Left lung (tissue), 14 donors: ENCODE measurements at places on chromosomes 16 and 17. TPM values are rescaled to one million over a fixed set of nuclear protein-coding genes. Genes with fewer than 3 reads are reported as not detected.

DNA sequence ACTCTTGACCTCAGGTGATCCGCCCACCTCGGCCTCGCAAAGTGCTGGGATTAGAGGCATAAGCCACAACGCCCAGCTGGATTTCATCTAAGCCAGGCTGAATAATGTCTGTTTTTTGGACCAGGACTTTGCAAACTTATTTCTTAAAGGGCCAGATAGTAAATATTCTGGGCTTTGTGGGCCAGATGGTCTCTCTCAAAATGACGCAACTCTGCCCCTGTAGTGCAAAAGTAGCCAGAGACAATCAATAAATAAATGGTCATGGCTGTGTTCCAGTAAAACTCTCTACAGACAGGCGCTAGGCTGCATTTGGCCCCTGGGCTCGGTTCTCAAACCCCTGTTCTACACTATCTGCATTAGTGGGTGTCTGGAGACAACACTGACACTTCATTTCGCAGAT, 121.9 kb upstream of the CDH13 start:
- H3K4me1 ChIP-seq: no peaks in the 10 kb centered on the region
- H3K27ac ChIP-seq: no peak overlapping the region
- DNase-seq: peak; percentile 90
- H3K27me3 ChIP-seq: no peaks in the 10 kb centered on the region
- no peak overlapping the region for H3K4me3 ChIP-seq

GRCh38 chr17:1110541-1110861, 69.3 kb downstream of the ABR start:
- H3K4me1 ChIP-seq: peaks cover 78% of the 10 kb centered on the region
- peak overlapping the region; percentile 81 for H3K27ac ChIP-seq
- H3K27me3 ChIP-seq: no peaks in the 10 kb centered on the region
- H3K4me3 ChIP-seq: no peak overlapping the region

FADS6 gene
- not detected for total RNA-seq

DNA sequence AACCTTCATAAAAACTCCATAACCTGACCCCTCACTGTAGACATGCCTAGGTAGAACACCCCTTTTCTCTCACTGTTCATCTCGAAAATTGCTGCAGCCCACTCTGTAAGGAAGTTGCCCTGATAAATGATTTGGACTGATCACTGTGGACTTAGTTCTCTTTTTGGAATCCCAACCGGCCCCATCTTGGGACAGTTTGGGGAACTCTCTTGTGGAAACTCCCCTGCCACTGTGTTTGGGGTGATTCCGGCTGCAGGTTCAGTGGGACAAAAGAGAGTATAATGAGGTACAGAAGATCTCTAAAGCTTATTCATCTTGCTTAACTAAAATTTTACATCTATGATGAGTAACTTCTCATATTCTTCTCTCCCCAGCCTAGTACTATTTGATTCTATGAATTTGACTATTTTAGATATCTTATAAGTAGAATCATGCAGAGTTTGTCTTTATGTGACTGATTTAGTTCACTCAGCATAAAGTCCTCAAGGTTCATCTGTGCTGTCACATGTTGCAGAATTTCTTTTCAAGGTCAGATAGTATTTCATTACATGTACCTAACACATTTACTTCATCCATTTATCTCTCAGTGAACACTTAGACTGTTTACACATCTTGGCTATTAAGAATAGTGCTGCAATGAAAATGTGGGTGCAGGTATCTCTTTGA, 84.9 kb downstream of the ABCA8 start:
- no peaks in the 10 kb centered on the region for H3K4me1 ChIP-seq
- no peak overlapping the region for H3K27ac ChIP-seq
- H3K27me3 ChIP-seq: no peaks in the 10 kb centered on the region
- H3K36me3 ChIP-seq: no peaks in the 10 kb centered on the region
- no peak for DNase-seq
- H3K4me3 ChIP-seq: no peak overlapping the region

RNU2-1 gene
- total RNA-seq: 5,610 TPM

GRCh38 chr17:67652433-67652832, 65.3 kb upstream of the NOL11 start:
- no peak for DNase-seq
- no peak overlapping the region for H3K4me3 ChIP-seq
- no peaks in the 10 kb centered on the region for H3K27me3 ChIP-seq
- H3K36me3 ChIP-seq: no peaks in the 10 kb centered on the region

DNA sequence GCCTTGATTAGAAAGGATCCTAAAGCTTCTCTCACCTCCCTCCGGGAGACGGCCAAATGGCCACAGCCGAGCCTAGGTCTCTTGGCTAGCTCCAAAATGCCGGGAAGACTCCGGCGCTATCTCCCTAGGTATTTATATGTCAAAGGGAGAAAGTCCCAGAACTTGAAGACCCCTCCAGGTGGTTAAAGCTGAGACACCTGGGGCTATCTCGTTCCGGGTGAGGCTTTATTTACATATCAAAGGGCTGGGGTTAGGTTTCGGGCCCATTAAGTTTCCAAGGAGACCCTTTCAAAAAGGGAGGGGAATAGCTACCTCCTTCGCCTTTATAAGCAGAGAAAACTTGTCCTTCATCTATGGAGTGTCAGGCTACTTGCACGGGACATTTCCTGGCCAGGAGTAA, 70.9 kb upstream of the KIFC3 start:
- no peak for DNase-seq
- no peaks in the 10 kb centered on the region for H3K4me1 ChIP-seq
- H3K27ac ChIP-seq: no peak overlapping the region

- no peaks in the 10 kb centered on the region for H3K27me3 ChIP-seq
- no peak for DNase-seq
- no peak overlapping the region for H3K27ac ChIP-seq
- peaks cover 54% of the 10 kb centered on the region for H3K4me1 ChIP-seq
- peaks cover 3% of the 10 kb centered on the region for H3K36me3 ChIP-seq
Observed at GRCh38 chr16:68074850-68075555, 10.2 kb upstream of the NFATC3 start.

CCL4 gene
- 6.4 TPM for total RNA-seq

GRCh38 chr17:51044976-51045375, 75.7 kb downstream of the SPAG9 start:
- H3K27me3 ChIP-seq: no peaks in the 10 kb centered on the region
- no peak overlapping the region for H3K4me3 ChIP-seq
- H3K36me3 ChIP-seq: no peaks in the 10 kb centered on the region
- no peak overlapping the region for H3K27ac ChIP-seq

GRCh38 chr17:33686171-33686570, 393.1 kb upstream of the ASIC2 start:
- H3K36me3 ChIP-seq: no peaks in the 10 kb centered on the region
- no peaks in the 10 kb centered on the region for H3K27me3 ChIP-seq
- DNase-seq: no peak
- H3K4me1 ChIP-seq: no peaks in the 10 kb centered on the region

CACNG4 gene
- 1.5 TPM for total RNA-seq

GRCh38 chr17:40026816-40027613, 11.8 kb downstream of the CSF3 start:
- H3K27me3 ChIP-seq: no peaks in the 10 kb centered on the region
- peak; percentile 83 for DNase-seq
- H3K4me1 ChIP-seq: peaks cover 14% of the 10 kb centered on the region
- peaks cover 81% of the 10 kb centered on the region for H3K36me3 ChIP-seq
- no peak overlapping the region for H3K4me3 ChIP-seq

GRCh38 chr17:35486920-35487732, 38.6 kb upstream of the SLFN13 start:
- H3K27ac ChIP-seq: peak overlapping the region; percentile 39
- H3K27me3 ChIP-seq: peaks cover 53% of the 10 kb centered on the region
- peaks cover 25% of the 10 kb centered on the region for H3K4me1 ChIP-seq
- peak; percentile 90 for DNase-seq
- H3K36me3 ChIP-seq: no peaks in the 10 kb centered on the region

- DNase-seq: no peak
- H3K4me1 ChIP-seq: peaks cover 8% of the 10 kb centered on the region
- no peak overlapping the region for H3K27ac ChIP-seq
- no peak overlapping the region for H3K4me3 ChIP-seq
Observed at GRCh38 chr16:57632568-57632967, 4.1 kb downstream of the ADGRG1 start.

GRCh38 chr16:53100131-53100748, 45.4 kb downstream of the CHD9 start:
- H3K4me3 ChIP-seq: peak overlapping the region; percentile 26
- DNase-seq: no peak
- no peaks in the 10 kb centered on the region for H3K27me3 ChIP-seq
- peak overlapping the region; percentile 88 for H3K27ac ChIP-seq
- no peaks in the 10 kb centered on the region for H3K36me3 ChIP-seq
